ENCODE measurements at places on chromosomes 1 and 21.

DNA sequence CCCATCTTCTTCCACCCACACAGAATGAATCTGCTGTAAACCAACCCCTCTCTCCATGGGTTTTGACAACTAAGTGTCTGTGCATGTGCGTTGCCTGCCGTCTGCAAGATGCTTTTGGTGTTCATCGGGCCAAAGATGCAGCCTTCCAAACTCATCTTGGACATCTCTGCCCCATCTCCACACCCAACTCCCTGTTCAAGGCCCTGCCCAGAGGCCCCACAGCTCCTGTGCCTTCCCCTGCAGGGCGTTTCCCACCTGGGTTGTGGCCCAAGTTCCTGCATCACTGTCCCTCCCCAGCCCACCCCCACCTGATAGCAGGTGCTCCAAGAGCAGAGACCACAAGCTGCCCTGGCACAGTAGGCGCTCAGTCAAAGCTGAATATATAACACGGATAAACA, 103.2 kb downstream of the BCAR3 start:
- no peak for DNase-seq

DNA sequence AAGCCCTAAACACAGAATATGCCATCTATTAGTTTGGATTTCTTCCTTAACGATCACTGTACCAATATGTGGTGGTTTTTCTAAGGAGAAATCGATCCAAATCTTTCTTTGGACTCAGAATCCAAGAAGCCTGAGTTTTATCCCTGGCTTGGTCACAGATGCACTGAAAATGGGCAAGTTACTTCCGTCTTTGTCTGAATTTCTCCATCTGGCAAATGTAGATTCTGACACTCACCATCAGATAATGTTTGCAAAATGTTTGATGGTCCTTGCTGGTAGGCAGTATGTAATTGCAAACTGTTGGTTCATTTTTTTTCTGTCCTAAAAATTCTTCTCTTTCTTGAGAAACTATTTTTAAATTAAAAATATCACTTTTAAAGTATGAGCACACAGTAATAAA, 115.0 kb downstream of the TSEN15 start:
- no peak for DNase-seq

DNA sequence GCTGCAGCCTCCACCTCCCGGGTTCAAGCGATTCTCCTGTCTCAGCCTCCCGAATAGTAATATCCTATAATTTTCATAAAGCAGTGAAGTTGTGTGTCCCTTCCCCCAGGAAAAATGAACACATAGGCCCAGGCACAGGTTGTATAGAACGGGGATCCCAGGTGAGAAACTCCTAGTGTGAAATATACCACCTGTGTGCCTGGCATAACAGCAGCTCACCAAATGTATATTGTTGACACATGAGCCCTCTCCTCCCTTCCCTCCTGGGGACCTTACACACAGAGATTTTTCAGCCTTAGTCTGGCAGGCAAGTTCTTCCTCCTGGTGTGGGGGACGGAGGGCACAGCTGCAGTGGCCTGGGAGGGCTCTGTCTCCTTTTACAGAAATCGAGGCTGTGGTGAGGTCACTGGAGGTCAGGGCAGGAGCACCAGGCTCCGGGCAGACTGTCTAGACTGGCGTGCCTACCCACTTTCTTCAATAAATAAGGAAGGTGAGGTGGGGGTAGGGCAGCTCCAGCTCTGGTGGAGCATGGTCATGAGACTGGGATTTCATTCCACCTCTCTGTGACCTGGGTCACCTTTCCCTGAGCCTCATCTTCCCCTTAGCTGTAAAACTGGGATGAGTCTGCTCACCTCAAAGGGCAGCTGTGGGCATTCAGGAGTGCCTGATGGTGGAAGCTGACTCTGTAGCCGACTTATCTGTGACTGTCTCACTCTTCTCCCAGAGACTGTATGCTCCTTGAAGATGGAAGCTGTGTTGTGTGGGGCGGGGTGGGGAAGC, 14.3 kb downstream of the RCC1 start:
- no peak for DNase-seq

- peak; percentile 57 for DNase-seq
These were observed 11.6 kb downstream of the LMNA start for GRCh38 chr1:156126043-156126629.

GRCh38 chr1:59675936-59676335, 138.8 kb upstream of the HOOK1 start:
- no peak for DNase-seq

Data from anterior cingulate cortex (tissue), 58 donors.